ENCODE measurements at places on chromosomes 3 and 15.

- peak; percentile 28 for DNase-seq
Observed at GRCh38 chr3:43773273-43774094, 82.7 kb downstream of the ABHD5 start.

- DNase-seq, result no peak
Observed at GRCh38 chr3:151403246-151403645, 18.7 kb upstream of the P2RY12 start.

DNA sequence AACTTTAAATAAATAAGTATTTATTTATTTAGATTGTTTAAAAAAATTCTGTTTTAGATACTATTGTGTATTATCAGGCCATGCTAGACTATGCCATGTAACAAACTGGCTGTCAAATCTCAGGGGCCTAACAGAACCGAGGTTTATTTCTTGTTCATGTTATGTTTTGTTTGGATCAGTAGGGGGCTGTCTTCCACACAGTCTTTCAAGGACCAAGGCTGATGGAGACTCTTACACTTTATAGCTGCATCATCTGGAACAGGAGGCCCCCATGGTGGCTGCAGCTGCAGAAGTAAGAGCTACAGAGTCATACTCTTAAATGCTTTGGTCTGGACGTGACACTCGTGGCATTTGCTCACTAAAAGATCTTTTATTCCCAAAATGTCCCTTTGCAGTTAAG lies 33.0 kb upstream of the ARL14 start:
- DNase-seq, result no peak

- DNase-seq, result no peak
Observed at GRCh38 chr3:105826778-105827634, 41.8 kb downstream of the CBLB start.

- DNase-seq, result no peak
Observed at GRCh38 chr3:186596568-186597287, 16.1 kb upstream of the AHSG start.

GRCh38 chr3:72995337-72995736 lies 1.3 kb upstream of the PPP4R2 start:
- no peak for DNase-seq

- DNase-seq, result no peak
Observed at GRCh38 chr15:34584330-34584668, 848 bp upstream of the GOLGA8B start.

- no peak for DNase-seq
Observed at GRCh38 chr15:67104510-67104909, 39.1 kb downstream of the SMAD3 start.

DNA sequence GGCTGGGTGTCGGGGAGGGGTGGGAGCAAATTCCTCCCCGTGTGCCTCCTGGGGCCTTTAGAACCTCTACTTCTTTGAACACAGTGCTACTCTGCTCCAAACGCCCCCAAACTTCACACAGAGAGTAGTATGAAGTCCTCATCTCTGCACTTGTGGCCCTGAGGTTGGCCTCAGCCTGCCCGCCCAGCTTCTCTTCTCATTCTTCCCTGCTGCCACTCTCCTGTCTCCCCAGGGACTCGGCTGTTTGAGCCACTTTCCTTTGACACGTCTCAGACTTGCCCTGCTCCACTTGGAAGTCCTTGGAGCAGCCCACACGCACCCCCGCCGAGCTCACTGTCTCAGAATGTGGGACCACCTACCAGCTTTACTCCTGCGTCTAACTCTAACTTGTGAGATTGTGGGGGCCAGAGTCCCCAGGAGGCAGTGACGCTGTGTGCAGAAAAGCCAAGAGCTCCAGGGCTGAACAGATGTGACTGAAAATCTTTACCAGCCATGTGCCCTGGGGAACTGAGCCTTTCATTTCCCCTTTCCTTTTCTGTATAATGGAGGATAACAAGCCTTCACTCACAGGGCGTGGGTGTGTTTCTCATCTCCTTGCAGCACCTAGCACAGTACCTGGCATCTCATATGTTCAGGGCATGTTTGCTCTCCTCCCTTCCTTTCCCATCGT lies 233.6 kb upstream of the CTDSPL start:
- DNase-seq, result no peak

Data from CD4-positive, alpha-beta T cell treated with Interferon gamma for 1 hour (primary cell).